ENCODE measurements at places on chromosomes 1 and 21.

- DNase-seq: no peak
Observed at GRCh38 chr1:204928671-204929486, 58.2 kb downstream of the NFASC start.

DNA sequence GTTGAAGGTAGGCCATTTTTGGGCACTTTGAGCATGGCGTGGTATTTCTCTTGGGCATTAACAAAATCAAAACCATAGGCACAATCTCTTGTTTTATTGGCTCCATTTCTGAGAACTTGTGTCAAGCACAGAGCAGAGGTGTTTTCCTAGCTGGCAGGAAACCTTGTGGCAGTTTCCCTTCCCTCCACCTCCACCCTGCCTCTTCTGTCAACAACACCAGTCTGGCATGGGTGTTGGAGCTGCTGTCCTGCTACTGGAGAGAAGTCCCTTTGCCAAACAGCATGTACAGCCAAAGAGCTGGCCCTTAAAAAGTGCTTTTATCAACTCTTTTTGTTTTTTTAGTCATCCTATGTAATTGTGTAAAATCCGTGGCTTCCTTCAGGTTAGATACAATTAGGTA lies 16.0 kb downstream of the ATP1A1 start:
- DNase-seq: no peak

DNA sequence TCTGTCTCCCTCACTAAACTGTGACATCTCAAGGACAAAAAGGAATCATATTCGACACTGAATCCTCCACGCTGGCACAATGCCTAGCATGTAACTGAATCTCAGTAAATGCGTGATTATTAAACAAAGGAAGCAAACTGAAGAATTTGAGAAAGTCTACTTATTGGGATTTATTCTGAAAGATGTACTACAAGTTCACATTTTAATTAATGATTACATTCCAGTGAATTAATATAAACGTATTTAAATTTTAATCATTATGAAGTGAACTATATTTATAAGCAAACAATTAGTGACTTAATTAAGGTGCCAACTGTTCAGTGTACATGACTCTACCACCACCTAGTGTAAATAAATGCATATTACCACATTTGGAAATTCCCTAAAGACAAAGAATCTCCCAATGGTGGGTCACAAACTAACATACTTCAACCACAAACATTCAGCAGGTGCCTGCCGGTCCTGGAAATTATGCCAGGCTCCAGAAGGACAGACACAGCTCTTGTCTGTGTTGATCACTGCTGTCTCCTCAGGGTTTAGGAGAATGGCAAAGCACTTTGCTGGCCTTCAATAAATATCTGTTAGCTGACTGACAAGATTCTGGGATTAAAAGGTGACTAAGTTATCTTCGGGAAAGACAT lies 56.3 kb downstream of the SMYD3 start:
- peak; percentile 42 for DNase-seq

DNA sequence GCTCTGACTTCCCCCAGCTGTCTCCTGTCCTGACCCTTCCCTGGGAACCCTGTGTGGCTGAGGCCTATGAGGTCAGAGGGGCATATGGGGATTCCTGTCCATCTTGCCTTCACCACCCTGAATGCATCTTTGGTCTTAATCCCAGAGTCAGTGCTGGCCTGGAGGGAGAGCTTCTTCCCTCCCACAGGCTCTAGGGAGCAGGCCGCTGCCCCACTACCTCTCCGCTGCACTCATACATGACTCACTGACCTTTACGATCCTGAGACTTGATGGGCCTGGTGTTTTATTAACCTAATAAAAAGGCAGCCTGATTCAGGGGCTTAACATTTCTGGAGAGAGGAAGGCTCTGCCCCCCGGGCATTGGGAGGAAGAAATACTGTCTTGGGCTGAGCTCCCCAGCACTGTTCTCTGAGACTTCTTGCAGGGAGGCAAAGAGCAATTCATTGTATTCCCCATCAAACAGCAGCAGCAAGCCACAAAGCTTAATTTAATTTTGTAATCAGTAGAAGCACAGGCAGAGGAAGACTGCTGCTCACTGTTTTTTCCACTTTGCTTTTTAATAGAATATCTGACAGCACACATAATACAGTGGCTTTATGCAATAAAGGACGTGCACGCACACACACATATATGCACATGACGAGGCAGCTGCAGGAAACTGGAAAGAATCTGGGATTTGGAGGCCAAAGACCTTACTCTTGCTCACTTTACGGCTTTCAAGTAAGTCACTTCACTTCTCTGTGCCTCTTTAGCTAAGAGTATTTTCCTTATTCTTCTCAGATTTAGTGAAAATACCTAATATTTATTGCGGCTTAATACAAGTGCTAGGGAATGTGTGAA lies 89.2 kb upstream of the GRIK3 start:
- peak; percentile 5 for DNase-seq

DNA sequence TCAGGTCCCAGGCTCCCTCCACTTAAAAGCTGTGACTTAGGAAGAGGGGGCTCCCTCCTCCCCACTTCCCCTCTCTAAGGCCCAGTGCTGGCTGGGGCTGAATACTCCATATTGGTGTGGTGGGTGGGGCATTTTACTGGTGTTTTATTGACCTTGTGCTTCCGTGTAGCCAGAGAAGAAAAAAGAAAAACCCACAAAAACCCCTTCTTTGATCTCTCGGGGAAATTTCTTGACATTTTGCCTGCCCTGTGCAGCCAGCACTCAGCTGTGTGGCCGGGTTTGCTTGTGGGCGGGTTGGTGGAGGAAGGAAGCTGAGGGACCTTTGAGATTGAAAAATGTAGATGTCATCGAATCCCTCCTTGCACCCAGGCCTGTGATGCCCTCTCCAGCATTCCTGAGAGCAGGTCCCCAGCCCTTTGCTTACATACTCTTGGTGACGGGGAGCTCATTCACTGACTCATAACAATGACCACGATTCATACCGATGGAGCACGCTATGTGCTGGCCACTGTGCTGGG lies 24.8 kb downstream of the TNFRSF8 start:
- DNase-seq: no peak

GRCh38 chr1:203369666-203370065 lies 18.7 kb upstream of the FMOD start:
- DNase-seq: no peak

GRCh38 chr21:39434950-39435349 lies 10.6 kb downstream of the LCA5L start:
- peak; percentile 41 for DNase-seq
